ENCODE measurements at places on chromosomes 13 and 19.
A peak's percentile ranks its signal among the peaks of the same experiment; 100 is the strongest.

- DNase-seq: peak; percentile 59
Measured at GRCh38 chr19:50329146-50329925, at the start of gene KCNC3. KCNC3 (minus strand) TSS chr19:50329377; CDS start chr19:50329082, 295 bp downstream.

- no peak for DNase-seq
Measured at GRCh38 chr13:38386421-38386820, 36.8 kb downstream of the UFM1 start.

GRCh38 chr13:25654322-25654721, 282.5 kb downstream of the ATP8A2 start:
- DNase-seq: no peak

- DNase-seq: no peak
Measured at GRCh38 chr19:18271433-18271841, 2.8 kb downstream of the IQCN start.

GRCh38 chr19:2490659-2491058, 14.7 kb downstream of the GADD45B start:
- no peak for DNase-seq

DNA sequence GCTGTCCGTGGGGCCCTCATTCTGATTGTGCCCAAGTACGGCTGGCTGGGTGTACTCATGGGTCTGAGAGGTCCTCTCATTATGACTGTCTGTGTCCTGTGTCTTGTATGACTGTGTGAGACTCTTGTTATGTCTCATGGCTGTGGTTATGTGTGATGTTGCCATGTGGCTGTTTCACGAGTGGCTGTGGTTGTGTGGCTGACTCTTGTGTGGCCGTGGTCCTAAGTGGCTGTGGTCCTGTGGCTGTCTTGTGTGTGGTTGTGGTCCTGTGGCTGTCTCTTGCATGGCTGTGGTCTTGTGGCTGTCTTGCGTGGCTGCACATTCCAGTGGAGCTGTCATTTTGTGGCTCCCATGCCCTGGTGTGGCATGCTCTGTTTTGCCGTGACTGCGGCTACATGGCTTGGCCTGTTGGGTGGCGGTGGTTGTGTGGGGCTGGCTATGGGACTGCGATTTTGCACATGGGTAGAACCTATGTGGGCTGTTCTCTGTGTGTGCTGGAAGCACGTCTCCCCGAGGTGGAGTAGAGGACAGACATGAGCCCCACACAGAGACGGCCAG, 2.5 kb downstream of the LYL1 start:
- DNase-seq: no peak

DNA sequence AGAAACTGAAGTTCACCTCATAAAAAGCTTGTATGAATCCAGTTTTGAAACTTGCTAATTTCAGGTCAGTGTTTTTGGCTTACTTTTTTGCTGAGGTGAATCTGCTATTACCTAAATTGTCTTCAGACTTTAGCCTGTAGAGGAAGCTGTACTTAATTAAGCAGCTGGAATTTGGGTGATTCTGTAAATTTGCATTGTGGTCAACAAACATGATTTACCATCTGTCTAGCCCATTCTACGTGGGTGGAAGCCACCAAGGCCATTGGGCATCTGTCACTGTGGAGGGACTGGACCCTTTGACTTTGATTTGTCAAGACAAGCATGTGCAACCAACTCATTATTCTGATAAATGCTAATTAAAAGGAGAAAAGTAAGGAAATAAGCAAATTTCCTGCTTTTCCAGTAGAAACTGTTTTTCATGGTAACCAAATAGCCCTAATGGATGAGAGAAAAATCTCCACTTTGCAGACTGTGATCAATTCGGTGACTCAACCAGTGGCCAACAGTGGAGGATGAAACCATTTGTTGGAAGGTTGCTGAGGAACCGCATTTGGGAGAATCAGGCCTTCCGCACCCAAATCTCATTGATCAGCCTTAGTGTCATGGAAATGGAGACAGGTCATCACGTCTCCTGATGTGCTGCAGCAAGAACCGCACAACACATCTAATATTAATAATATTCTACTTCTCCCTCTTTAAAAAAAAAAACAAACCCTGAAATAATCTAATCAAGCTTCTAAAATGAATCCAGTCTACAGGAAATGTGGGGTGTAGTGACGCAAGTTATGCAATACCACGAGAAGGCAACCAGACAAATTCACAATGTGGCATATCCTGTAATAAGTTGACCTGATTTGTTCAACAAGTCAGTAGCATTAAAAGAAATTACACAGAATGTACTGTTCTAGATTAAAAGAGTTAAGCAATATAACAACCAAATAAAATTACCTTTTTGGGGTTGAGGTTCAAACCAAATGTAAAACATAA, 54.3 kb downstream of the GARRE1 start:
- no peak for DNase-seq

DNA sequence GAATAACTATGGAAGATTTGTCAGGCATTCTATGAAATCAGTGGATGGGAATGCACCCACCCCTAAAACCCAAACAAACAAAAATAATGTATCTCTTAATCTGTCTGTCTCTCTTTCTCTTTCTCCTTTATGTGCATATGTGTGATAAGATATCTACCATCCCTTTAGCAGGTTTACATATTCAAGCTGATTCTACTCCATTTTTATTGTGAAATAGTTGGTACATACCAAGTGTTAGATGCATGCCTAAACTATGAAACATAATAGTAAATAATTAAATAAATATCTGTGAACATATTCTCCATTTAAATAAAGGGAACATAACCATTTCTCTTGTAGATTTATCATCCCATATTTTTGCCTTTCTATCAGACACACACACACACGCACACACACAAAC, 121.8 kb upstream of the PCDH9 start:
- DNase-seq: no peak

DNA sequence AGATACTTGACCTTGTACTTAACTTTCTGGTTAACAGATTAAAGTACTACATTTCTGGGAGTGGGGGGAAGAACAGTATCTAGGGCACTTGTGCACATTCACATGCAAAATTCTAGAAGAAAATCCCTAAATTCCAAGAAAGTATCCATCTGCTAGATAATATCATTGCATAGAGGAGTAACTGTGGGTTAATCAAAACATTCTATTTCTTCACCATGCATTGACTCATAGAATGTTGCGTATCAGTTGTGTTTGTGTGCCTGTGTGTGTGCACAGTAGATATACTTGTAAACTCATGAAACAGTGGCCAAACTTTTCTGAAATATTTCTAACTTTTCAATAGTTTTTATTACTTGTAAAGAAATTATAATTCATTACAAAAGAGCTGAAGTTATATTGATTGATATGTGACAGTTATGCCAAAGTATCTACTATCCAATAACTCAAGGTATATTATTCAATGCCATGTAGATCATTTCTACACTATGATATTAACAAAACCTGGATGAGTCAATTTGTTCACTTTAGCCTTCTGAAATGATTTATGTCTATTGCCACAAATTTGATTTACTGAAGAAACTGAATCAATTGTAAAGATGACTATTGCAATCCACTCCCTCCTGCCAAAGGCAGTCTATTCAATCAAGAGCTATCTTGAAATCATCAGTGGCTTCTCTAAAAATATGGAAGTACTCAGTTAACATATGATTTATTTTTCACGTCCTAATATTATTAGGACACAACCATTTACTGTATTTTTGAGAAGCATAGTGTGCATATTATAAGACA, 756.7 kb upstream of the ARGLU1 start:
- no peak for DNase-seq

DNA sequence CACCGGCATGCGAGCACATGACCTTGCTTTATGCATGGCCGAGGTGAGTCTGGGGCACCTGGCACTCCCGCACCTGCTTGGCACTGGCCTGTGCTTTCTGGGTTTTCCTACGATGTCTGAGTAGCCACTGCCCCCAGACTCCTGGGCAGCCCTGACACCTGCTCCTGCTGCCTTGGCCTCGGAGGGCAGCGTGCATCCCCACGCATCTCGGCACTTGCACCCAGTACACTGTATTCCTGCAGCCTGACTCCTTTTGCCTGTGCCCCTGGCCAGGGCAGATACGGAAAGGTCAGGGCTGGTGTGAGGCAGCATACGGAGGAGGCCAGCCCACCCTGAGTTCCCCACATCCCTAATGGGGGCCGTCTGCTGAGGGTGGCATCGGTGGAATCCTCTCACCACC, 340.6 kb downstream of the TEX29 start:
- DNase-seq: no peak

DNA sequence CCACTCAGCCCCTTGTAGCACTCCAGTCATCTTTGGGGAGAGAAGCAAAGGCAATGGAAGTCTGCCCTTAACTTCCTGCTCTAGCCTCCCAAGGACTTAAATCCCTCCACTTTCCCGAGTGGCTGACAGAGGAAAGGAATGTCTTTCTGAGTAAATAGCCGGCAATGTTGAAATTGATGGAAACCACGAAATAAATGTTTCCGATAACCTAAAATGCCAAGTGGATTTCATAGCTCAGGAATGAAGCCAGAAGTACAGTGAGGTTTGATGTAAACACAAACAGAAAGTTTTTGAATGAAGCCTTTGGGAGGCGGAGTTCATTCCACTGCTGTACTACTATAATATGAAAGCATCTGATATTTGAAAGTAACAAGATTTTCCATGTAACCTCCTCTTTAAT, 14.0 kb upstream of the TBC1D4 start:
- DNase-seq: peak; percentile 72

DNA sequence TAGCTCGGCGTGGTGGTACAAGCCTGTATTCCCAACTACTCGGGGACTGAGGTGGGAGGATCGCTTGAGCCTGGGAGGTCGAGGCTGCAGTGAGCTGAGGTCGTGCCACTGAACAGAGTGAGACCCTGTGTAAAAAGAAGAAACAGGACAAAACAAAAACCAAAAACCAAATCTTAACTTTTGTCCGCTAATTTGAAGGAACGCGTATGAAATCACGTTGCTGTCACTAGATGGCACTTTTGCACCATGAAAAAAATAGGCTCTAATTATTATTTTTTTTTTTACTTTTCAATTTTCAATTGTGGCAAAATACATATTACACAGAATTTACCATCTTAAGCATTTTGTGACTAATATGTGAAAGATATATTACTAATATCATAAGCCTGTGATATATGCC, 17.6 kb upstream of the ZNF835 start:
- no peak for DNase-seq

DNA sequence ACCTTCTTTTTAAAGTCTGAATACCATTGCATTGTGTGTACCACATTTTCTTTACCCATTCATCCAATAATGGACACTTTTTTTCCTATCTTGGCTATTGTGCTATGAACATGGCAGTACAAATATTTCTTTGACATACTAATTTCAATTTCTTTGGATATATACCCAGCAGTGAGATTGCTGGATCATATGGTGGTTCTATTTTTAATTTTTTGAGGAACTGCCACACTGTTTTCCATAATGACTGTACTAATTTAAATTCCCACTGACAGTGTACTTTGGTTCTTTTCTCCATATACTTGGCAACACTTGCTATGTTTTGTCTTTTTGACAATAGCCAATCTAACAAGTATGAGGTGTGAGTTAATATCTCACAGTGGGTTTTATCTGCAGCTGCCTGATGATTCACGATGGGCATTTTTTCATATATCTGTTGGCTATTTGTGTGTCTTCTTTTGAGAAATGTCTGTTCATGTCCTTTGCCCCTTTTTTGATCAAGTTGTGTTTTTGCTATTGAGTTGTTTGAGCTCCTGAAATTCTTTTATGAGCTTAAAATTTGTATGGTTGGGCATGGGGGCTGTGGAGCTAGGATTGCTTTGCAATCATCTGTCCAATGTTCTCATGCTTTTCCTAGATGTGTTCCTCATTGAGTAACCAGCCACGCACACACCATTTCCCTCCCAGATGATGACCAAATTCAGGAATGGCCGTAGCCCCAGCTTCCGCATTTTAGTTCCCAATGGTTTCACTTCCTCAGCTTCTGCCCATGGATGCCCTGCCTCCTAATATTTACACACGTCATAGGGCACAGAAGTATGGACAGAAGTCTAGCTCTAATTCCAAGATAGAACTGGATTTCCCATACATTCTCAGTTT, 380.0 kb upstream of the SGCG start:
- DNase-seq: no peak

DNA sequence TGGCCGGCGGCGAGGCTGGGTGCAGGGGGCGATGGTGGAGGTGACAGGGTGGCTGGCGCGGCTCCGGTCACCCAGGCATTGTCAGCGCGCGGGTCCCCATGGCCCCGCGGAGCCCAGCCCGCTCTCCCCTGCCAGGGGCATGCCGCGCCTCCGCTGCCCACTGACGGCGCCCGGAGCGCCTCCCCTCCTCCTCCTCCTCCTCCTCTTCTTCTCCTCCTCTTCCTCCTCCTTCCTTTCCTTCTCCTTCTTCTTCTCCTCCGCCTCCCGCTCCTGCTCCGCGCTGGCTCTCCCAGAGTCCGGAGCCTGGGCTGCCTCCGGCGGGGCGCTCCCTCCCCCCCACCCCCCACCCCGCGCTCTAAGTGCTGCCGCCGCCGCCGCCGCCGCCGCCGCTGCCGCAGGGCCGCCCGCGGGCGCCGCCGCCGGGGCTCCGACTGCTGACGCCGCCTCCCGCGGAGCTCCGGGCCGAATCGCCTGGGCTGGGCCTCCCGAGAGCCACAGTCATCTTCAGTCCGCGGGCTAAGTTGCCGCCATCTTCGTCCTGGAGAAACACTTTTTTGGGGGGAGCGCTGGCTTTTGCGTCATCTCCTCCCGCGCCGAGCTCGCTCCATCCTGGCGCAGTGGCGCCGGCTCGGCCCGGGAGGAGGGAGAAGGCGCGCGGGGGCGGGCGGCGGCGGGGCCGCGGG, 348.3 kb downstream of the LIG4 start:
- no peak for DNase-seq

- DNase-seq: no peak
Measured at GRCh38 chr13:93769607-93770006, 543.0 kb downstream of the GPC6 start.

- no peak for DNase-seq
Measured at GRCh38 chr13:41622432-41623429, 165.4 kb downstream of the RGCC start.

Measured in AG04450 (cell line).